ENCODE measurements at places on chromosomes 5 and 9.
A peak's percentile ranks its signal among the peaks of the same experiment; 100 is the strongest.

DNA sequence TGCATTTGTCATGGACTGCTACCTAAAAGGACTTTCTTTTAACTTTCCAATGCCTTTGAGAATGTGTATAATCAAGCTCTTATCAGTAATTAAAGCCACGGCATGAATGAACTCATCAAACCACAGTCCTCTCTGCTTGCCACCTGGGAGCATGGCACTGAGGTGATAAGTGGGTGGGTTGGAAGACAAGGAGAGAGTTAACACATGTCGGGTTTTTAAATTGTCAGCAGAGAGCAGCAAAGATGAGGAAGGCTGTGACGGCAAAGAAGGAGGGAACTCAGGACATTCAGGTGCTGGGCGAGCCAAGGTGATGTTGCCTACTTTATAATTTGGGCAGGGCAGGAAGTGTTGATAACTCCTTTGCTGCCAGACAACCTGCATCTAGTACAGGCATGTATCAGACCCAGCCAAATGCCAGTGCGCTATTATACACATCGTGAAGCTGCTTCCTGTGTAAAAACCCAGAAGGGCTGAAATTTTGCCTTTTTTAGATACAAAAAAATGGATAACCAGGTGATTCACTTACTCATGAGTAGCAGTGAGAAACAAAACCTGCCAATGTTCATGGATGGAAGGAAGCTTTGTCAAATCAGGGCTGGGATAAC, 269.1 kb downstream of the KIF4B start:
- no peak for DNase-seq

DNA sequence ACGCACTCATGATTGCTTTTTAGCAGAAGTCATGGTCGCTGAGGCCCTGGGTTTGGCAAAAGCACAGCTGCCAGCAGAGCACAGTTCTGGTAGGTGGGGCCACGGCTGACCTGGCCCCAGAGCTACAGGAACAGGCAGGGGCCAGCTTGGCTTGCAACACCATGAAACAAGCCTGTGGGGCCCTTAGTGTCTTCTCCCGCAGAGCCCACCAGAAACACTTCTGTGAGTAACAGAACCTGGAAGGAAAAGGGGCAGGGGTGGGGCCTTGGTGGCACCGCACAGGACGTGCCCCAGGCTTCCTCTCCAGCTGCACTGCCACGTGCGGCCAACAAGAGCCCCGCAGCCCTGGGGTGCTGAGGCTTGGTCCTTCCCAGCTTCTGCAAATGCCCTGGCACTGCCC, 4.8 kb downstream of the ASB6 start:
- DNase-seq: no peak

DNA sequence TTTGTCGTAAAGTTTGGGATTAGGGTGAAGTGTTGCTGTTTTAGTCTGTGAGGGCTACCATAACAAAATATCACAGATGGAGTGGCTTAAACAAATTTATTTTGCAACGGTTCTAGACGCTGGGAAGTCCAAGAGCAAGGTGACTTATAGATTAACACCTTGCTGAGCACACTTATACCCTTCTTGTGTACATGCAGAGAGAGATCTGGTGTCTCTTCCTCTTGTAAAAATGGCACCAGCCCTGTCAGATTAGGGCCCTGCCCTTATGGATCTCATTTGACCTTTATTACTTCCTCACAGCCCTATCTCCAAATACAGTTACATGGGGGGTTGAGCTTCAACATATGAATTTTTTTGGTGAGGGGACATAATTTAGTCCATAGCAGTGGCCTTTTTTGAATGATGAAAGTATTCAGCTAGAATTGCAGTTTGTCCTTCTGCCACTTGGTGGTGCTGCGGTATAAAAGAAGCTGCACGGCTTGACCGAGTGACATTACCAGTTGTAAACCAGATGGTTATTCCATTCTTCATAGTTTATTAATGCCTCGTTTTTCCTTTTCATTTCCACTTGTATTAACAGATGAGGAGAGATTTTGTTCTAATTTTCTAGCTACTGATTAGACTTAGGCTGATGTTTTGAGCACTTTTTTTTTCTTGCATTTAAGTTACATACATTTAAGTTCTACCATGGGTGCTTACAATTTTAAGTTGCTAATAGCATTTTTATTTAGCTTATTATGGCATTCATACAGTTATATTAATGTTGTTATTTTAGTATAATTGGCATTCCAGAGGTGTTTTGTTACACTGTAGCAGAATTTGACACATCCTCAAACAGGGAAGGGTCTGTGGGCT, 19.4 kb downstream of the DCP2 start:
- peak; percentile 33 for DNase-seq

- peak; percentile 50 for DNase-seq
These were observed 15.2 kb downstream of the ZBTB5 start for GRCh38 chr9:37449862-37450632.

- no peak for DNase-seq
These were observed 1.7 kb downstream of the GOLM1 start for GRCh38 chr9:86097510-86098224.

- peak; percentile 55 for DNase-seq
These were observed 59.2 kb upstream of the PHF24 start for GRCh38 chr9:34898846-34899245.

DNA sequence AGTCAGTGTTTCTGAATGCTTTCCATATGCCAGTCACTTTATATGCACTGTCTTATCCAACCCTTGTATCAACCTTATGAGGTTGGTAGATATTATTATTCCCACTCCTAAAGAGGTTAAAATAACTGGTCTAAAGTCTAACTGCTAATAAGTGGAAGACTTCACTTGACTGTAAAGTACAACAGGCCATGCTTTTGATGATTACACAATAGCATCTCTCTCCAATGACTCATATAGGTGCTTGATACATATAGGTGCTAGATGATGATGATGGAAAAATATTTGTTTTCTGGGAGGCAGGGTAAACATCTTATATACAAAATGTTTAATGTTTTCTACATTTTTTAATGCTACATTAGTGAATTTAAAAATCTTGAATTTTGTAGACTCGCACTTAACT, 75.9 kb upstream of the NR3C1 start:
- no peak for DNase-seq

DNA sequence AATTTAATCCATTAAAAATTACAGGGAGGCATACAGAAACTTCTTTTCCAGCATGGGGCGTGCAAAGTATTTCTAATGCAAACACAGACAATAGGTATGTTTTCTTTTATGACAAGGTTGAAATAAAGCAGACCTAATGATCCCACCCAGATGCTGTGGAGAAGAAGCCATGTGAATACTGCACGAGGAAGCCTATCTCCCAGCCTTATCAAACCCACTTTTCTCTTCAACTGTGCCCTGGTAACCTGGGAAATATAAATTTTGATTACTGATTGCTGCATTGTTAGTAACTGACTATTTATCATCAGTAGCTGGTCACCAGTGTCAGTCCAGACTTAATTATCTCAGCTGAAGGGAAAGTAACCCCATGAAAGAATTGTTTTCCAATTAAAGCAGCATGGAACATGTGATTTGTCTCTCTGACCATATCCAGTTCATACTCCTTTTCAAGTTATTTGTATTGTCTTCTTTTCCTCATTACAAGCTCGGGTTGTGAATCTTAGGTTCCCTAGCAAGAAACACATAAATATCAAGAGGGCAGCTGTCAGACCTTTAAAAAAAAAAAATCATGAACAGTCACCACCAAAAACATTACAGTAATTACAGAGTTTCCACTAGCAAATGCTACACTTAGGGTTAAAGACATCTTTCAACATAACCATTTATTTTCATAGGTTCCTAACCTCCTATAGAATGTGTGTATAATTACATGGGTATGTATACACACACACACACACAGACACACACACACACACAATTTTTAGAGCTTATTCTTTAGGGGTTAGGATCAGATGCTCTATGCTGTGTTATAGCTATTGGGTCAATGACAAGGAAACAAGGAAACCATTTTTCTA, 50.3 kb downstream of the SEMA6A start:
- no peak for DNase-seq

DNA sequence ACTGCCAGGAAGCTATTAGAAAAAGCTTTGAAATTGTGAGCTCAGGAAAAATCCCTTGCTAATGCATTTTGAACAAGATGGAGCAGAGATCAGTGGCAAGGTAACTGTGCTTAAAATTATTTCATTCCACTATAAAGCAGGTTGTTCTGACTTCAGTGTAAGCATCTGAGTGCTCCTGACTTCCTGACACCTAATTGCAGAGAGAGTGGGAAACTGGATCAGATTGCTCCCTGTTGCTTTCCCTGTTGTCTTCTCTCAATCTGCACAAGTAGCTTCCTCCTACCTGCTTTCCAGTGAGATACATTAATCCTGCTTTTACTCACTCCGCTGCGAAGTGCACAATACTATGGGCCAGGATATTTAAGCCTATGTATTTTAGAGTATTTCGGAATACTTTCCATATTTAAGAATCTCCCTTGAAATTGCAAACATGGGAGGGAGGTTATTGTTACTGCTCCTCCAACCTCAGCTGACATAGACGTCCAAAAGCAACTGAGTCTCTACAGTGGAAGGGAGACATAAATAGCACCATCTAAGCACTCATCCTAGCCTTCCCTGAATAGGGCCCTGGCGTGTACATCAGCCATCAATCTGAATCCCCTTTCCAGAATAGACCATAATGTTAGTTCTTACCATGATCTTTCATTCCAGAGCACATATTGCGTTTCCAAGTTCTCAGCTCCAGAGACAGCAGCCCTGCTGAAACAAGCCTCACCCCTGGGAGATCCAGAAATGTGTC, 178.8 kb downstream of the PAM start:
- no peak for DNase-seq

DNA sequence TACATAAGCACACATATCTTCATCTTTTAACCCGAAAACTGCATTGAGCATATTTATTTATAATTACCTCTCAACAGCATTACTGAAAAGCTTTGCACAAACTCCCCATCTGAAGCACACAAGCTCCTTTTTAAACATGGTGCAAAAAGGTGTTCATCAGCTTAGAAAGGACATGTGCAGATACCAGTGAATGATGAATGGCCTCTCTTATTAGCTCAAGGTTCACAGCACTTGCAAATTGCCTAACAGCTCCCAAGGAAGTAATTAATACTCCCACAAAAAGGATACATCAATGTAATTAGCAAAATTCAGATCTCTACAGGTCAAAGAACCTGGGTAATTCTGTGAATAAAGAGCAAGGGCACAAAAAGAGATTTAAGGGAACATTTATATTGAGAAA, 422.0 kb downstream of the HINT1 start:
- DNase-seq: no peak

GRCh38 chr9:32725066-32725860, 58.1 kb upstream of the TMEM215 start:
- no peak for DNase-seq

GRCh38 chr9:114588210-114588609, 641 bp downstream of the ATP6V1G1 start:
- peak; percentile 23 for DNase-seq

DNA sequence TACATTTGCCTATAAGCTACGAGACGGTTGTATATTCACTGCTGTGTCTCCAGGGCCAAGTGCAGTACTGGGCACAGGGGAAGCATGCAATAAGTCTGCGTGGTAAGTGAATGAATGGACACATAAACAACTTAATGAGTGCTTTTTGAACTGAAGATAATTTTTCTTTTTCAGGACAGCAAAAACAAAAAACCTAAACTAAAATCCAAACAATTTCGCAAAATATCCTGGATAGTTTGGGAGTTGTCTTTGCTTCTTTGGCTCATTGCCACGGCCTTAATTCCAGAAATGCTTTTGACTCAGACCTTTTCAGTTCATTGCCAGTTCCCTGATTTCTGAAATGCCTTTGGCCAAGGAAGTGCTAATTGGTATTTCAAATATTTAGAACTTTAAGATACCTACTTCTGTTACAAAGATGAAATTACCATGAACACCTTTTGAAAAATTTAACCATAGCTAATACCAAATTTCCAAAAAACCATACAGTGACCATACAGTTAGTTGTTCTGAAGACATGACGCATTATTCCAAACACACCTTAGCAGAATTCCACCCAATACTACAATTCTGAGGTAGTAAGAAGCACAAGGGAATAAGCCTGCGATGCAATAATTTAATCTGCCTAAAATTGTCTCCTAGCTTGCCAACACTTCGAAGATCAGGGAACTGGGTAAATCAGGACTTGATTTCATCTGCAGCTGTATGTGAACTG, 42.8 kb downstream of the TEK start:
- DNase-seq: no peak

DNA sequence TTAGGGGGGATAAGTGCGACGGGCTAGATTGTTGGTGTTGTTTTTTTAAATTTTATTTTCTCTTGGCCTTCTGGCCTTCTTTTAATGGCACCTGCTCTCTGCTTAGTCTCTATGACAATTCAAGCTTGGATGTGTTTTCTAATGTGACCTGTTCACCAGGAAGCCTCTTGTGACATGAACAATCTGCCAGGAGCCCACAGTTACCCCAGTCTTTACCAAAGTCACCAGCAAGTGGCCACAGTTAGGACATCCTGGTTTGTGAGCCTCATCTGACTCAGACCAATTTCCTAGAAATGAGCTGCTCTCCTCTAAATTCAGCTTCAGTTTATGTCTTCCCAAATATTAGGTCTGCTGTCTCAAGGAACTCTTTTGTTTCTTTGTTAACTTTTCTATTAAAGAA, 135.8 kb downstream of the TLE4 start:
- DNase-seq: no peak

DNA sequence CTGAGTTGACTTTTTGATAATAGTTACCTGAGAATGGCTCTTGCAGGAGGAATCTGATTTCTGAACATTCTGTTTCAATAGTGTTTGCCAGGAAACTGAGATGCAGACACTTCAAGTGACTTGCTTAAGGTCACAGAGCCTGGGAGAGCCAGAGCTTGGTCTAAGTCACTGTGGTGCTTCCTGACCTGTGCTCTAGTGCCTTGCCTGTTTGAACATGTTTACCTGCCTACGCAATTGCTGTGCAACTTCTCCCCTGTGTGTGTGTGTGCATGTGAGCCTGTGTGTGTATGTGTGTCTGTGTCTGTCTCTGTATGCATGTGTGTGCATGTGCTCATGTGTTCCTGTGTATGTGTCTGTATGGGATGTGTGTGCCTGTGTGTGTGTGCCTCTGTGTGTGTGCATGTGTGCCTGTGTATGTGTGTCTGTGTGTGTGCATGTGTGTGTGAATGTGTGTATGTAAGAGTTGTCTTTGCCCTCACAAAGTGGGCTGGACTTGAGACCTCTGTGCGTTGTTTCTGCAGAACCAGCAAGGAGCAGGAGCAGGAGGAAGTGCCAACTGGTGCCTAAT, 185.8 kb downstream of the GADD45G start:
- no peak for DNase-seq

- no peak for DNase-seq
These were observed 246.8 kb upstream of the IRX1 start for GRCh38 chr5:3348576-3349535.

GRCh38 chr9:115191667-115192066, 73.7 kb upstream of the TNC start:
- DNase-seq: no peak

GRCh38 chr9:87118594-87118993, 171.3 kb upstream of the GAS1 start:
- DNase-seq: no peak

Data from C1 segment of cervical spinal cord (tissue), 14 donors.